ENCODE measurements at places on chromosomes 6 and 20. TPM values are rescaled to one million over a fixed set of nuclear protein-coding genes. Genes with fewer than 3 reads are reported as not detected.

DNA sequence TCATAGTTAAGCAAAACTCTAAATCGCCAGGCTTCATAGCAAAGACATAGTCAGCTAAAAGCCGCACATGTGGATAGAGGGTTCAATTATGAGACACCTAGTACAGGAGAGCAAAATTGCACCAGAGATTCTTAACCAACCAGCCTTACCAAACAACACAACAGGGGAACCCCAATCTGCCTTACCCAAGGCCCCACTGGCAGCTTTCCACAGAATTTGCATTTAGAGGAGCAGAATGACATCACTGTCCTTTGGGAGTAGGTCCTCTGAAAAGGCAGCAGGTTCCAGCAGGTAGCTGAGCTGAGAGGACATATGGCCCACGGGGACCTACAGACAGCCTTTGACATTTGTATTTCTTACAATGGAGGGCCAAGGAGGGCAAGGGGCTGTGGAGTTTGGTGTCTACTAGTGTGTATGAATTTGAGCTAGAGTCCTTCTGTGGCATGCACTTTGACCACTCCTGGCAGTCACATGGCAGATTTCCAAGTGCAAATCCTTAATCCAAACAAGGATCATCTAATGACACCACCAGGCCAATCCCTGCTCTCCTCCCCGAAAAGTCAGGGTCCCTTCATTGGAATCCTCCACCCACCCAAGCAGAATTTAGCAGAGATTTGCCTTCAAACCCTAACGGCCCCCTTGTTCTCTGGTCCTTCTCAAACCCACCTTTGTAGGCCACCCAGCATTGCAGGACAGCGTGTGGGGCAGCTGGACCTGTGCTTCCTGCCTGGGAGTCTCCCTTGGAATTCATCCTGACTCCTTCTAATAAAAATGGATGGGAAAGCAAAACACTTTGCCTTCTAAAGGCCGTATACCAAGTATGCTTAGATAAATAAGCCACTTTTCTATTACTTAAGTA lies 171.2 kb upstream of the SUPT3H start:
- DNase-seq = no peak

- peak; percentile 59 for DNase-seq
Observed at GRCh38 chr20:62485062-62485700, 9.4 kb upstream of the GATA5 start.

DNA sequence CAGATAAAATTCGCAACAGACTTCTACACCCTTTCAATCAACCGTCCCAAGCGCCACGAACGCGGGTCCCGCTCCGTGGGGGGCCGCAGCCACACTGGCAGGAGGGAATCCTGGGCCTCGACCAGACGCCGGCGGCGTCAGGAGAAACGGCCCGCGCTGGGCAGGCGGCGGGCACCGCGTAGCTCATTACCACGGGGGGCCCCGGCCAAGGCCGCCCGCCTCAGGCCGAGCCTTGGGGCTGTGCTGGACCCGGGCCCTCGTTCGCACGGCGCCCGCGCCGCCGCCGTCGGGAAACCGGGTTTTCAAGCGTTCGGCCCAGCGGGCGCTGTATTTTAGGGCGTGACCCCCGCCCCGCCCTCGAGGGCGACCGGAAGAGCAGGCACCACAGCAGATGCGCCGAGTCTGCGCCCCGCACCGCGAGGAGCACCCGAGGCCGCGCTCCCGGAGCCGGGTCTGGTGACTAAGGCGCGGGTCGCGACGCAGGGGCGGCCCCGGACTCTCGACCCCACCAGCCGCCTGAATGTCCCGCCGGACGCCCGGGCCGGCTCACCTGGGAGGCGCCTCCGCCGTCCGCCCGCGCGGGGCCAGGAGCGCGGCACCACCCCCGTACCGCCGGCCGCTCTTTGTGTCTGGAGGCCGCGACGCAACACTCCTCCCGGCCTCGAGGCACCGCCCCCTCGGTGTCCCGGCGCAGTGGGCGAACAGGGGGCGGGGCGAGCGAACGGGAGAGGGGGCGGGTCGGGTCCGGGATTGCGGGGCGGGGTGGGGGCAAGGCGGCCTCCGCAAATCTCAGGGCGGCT lies at the start of gene NINL:
NINL (minus strand) TSS at position 627 of the 800 bp plus-strand sequence. CDS start 58,944 bp downstream, outside the sequence.
- peak; percentile 78 for DNase-seq

- DNase-seq = no peak
Observed at GRCh38 chr6:26328265-26328844, 36.6 kb upstream of the BTN3A2 start.

GRCh38 chr20:62400021-62400420 lies 7.1 kb downstream of the CABLES2 start:
- DNase-seq = no peak

GRCh38 chr6:24931296-24931695 lies 4.5 kb downstream of the RIPOR2 start:
- no peak for DNase-seq

GRCh38 chr6:41430875-41431274 lies 95.5 kb downstream of the NCR2 start:
- DNase-seq = no peak

DNA sequence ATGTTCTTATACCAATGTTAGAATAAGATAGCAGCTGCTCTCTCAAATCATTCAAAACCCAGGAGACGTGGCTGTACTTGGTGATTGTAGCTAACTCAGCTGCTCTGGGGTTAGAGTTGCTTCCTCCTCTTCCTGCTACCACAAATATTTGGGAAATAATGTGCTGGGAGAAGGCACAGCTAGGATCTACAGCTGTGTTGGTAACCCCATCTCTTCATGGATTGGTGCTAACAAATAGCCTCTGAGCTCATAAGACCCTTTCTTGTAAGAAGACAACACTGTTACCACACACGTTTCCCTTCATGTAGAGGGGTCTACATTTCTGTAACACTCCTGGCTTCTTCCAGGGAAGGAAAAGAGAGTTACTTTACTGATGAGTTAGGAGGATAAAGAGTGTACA lies 911.0 kb upstream of the CITED2 start:
- DNase-seq = no peak

DNA sequence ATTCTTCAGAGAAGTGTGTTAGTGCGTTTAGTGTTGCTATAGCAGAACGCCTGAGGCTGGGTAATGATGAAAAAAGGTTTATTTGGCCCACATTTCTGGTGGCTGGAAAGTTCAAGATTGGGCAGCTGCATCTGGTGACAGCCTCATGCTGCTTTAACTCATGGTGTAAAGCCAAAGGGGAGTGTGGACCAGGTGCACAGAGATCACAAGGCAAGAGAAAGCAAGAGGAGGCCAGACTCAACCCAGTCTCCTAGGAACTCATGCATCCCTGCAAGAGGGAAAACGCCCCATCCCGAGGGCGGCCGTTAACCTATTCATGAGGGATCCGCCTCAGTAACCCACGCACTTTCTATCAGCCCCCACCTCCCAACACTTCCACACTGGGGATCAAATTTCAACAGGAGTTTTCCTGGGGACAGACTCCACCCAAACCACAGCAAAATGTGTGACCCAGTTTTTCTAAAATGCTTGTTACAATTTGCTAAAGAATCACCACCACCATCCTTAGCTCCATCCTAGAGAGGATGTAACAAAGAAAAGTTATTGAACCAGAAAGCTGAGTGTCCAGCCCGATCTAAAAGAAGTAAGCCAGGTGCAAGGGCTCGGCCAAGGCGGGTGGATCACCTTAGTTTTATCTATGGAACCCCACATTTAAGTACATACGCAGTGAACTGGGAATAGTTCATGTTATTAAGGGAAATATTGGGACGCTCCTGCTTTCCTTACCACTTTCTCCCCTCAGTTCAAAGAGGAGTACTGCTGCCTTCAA lies 164.8 kb downstream of the QKI start:
- no peak for DNase-seq

DNA sequence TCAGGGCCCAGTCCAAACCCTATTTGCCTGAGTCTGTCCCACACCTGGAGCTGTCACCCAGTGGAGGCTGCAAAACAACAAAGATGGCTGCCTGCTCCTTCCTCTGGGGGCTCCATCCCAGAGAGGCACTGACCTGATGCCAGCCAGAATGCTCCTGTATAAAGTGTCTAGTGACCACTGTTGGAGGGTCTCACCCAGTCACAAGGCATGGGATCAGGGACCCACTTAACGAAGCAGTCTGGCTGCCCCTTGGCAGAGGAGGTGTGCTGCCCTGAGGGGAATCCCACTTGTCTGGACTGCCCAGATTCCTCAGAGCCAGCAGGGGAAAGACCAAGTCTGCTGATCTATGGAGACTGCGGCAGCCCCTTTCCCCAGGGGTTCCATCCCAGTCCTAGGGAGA lies 241.6 kb downstream of the CDH26 start:
- DNase-seq = no peak

- DNase-seq = no peak
Observed at GRCh38 chr20:50093240-50093639, 19.7 kb downstream of the UBE2V1 start.

DNA sequence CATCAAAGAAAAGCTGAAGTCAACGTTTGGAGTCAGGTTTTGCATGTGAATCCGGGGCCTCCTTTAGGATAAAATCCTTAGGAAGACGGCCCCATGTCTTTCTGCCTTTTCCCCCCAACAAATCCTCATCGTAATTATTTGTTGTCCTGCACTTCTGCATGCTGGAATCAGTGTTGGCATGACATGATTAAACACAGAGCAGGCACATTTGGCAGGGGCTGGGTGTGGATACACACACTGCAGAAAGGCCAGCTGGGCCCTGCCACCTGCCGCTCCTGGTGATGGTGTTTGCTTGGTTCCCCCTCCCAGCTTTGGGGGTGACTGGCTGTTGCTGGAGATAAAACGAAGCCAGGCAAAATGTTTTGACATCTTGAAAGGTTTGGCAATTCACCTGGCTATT lies 46.3 kb upstream of the FOXA2 start:
- no peak for DNase-seq

- no peak for DNase-seq
Observed at GRCh38 chr6:117494283-117494682, 11.8 kb downstream of the DCBLD1 start.

DNA sequence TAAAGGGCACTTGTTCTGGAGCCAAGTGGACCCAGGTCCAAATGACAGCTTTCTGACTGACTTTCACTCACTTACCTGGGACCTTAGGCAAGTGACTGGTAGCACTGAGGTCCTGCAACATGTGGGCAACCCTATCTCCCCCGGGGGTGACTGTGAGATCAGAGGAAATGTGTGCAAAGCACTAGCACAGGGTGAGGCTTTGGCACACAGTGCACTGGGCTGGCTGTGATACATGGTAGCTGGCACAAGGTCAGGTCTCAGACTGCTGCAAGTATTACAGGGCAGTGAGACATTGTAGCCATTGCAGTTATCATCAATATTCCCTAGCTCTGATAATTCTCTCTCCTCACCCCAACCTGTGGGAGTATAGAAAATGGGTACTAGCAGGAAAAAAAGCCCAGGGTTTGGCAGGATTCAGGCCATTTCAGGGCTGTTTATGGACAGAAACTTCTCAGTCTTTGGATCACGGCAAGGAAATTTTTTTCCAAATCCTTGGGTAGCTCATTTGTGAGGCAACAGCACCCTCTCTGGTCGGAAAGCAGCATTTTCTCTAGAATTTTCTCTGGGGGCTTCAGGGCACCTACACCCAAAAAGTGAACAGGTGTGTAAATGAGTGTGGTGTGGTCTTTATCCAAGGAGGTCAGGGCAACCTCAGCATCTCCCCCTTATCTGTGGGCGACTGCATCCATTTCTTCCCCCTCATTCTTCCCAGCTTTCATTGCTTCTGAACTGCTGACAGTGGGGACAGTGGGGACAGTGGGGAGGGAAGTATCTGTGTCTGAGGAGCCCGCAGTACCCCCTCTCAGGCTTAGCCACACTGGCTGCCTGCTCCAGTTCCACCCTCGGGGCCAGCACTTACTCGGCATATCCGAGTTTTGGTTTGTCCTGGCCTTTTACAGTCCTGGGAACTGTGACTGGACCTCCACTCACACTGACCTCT lies 148.7 kb upstream of the PHACTR3 start:
- peak; percentile 48 for DNase-seq

- no peak for DNase-seq
Observed at GRCh38 chr6:4280707-4281106, 145.3 kb upstream of the ECI2 start.

DNA sequence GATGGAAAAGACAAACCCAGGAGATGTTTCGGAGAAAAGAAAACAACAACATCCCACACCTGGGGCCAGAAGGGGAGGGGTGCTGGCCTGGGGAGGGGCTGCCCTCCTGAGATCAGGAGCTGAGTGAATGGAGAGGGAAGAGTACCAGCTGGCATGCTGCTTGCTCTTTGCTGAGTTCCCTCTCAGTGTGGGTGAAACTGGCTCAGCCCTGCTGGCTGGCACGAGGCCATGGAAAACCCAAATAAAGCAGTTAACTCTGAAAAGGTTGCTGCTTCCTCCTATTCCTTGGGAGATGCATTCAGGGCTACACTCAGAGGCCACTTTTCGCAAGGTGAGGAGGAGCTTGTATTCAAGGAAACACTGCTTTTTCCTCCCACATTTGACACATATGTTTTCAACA lies 8.0 kb upstream of the KCNK16 start:
- DNase-seq = peak; percentile 57

DNA sequence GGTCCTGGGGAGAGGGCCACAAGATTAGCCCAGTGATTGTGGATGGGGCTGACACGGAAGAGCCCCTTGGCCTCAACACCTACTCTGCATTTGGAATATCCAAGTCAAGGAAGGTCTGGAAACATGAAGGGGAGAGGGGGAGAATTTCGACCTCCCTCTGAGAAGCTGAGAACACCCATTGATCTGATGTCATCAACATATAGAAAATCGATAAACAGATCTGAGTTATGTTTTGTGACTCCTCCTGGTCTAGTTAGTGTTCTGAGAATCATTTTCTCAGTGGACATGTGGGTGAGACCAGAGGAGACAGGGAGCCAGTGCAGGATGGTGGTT lies 108.0 kb downstream of the SLC22A3 start:
- no peak for DNase-seq

GRCh38 chr6:158286413-158286812 lies 25.9 kb upstream of the TULP4 start:
- DNase-seq = no peak

Gene BMP2
- total RNA-seq = 3.0 TPM

Gene SLC25A27
- 15.3 TPM for total RNA-seq

Gene TGM6
- not detected for total RNA-seq

Gene KIF6
- total RNA-seq = 0.12 TPM

Gene HSPA1B
- 233 TPM for total RNA-seq

Gene SLC16A10
- 20.8 TPM for total RNA-seq

Gene SULF2
- total RNA-seq = 35.1 TPM

Gene IMPG1
- not detected for total RNA-seq

Gene CFAP206
- 0.25 TPM for total RNA-seq

Gene SPEF1
- total RNA-seq = not detected

Gene CRISP3
- total RNA-seq = not detected

Gene FAM83C
- total RNA-seq = not detected

Gene GGTLC1
- total RNA-seq = not detected

Gene PPP1R3G
- 13.9 TPM for total RNA-seq

Gene PTCHD4
- total RNA-seq = 0.79 TPM

Gene LPIN3
- 22.9 TPM for total RNA-seq
